Aortic smooth muscle cell (primary cell): ENCODE measurements at places on chromosomes 7 and 10. TPM values are rescaled to one million over a fixed set of nuclear protein-coding genes. Genes with fewer than 3 reads are reported as not detected.

GLI3 gene
- 3.0 and 3.7 TPM in 2 replicates for total RNA-seq

NUTM2A gene
- total RNA-seq, result 0.19 and 0.40 TPM in 2 replicates

SFTPD gene
- not detected in 2 replicates for total RNA-seq

CCDC186 gene
- total RNA-seq, result 14.8 and 18.9 TPM in 2 replicates

CNPY1 gene
- total RNA-seq, result not detected in 2 replicates

SPDYE2 gene
- total RNA-seq, result not detected in 2 replicates

MRPL43 gene
- 48.4 and 62.6 TPM in 2 replicates for total RNA-seq

SLC16A12 gene
- 0.25 and 0.53 TPM in 2 replicates for total RNA-seq

SLK gene
- total RNA-seq, result 107 and 113 TPM in 2 replicates

GPR15LG gene
- not detected in 2 replicates for total RNA-seq

RNF148 gene
- total RNA-seq, result 0.40 and 0.99 TPM in 2 replicates

OR6V1 gene
- not detected in 2 replicates for total RNA-seq

ABCA13 gene
- total RNA-seq, result under 0.01 TPM in 2 replicates

PDE6C gene
- not detected in 2 replicates for total RNA-seq

OR2A1 gene
- total RNA-seq, result under 0.01 and 0.19 TPM in 2 replicates

PNLIP gene
- not detected in 2 replicates for total RNA-seq

FKBP6 gene
- not detected in 2 replicates for total RNA-seq

PKD1L1 gene
- 0.13 and 0.25 TPM in 2 replicates for total RNA-seq

ZNF467 gene
- total RNA-seq, result 0.26 and 2.5 TPM in 2 replicates

MACROH2A2 gene
- 7.3 and 7.9 TPM in 2 replicates for total RNA-seq

RELN gene
- 1.2 and 1.3 TPM in 2 replicates for total RNA-seq

SH2B2 gene
- total RNA-seq, result 0.50 and 0.92 TPM in 2 replicates

SVOPL gene
- not detected in 2 replicates for total RNA-seq

THAP5 gene
- 22.5 and 26.2 TPM in 2 replicates for total RNA-seq

OR9A2 gene
- total RNA-seq, result not detected in 2 replicates

MRLN gene
- 0.12 TPM in 1 of 2 replicates, not detected in the other for total RNA-seq

WNT8B gene
- total RNA-seq, result not detected in 2 replicates

GIMAP7 gene
- 0.44 and 1.8 TPM in 2 replicates for total RNA-seq

PRPS1L1 gene
- 0.06 and 0.13 TPM in 2 replicates for total RNA-seq
